ENCODE measurements at places on chromosomes 3 and 15. TPM values are rescaled to one million over a fixed set of nuclear protein-coding genes. Genes with fewer than 3 reads are reported as not detected.

- H3K27ac ChIP-seq, result no peak overlapping the region
- H3K27me3 ChIP-seq, result no peaks in the 10 kb centered on the region
- H3K36me3 ChIP-seq, result no peaks in the 10 kb centered on the region
- H3K4me1 ChIP-seq, result no peaks in the 10 kb centered on the region
- DNase-seq, result no peak
Observed at GRCh38 chr15:36585774-36586173, 6.3 kb downstream of the CDIN1 start.

GRCh38 chr3:105944721-105945120, 75.9 kb upstream of the CBLB start:
- no peaks in the 10 kb centered on the region for H3K4me1 ChIP-seq
- no peaks in the 10 kb centered on the region for H3K27me3 ChIP-seq
- H3K36me3 ChIP-seq, result no peaks in the 10 kb centered on the region
- no peak for DNase-seq

The CLRN1 gene
- not detected for polyA plus RNA-seq

The IL17RE gene
- 1.6 TPM for polyA plus RNA-seq
